ENCODE measurements at places on chromosomes 5 and 9.
A peak's percentile ranks its signal among the peaks of the same experiment; 100 is the strongest.

- H3K36me3 ChIP-seq: no peaks in the 10 kb centered on the region
- H3K27me3 ChIP-seq: peaks cover 49% of the 10 kb centered on the region
- no peak overlapping the region for H3K27ac ChIP-seq
- peak overlapping the region; percentile 48 for H3K4me3 ChIP-seq
Measured at GRCh38 chr9:36765468-36766341, 193.0 kb downstream of the MELK start.

DNA sequence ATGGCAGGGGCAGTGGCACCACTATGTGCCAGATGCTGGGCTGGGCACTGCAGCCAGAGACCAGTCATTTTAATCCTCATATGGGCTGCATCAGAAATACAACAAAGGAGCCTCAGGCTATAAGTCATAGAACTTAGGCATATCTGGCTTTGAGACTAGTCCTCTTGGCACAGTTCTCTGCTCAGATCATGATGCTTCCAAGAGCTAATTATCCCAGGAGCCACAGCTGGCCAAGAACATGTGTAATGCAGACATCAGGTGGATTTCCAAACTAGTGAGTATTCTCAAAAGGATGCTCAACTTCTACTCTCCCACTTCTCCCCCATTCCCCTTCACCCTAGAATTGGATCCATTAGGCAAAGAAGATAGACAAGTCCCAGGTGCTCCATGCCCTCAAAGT, 562.2 kb upstream of the TRPC7 start:
- H3K4me3 ChIP-seq: no peak overlapping the region
- no peak for DNase-seq
- H3K27ac ChIP-seq: no peak overlapping the region
- H3K36me3 ChIP-seq: no peaks in the 10 kb centered on the region

DNA sequence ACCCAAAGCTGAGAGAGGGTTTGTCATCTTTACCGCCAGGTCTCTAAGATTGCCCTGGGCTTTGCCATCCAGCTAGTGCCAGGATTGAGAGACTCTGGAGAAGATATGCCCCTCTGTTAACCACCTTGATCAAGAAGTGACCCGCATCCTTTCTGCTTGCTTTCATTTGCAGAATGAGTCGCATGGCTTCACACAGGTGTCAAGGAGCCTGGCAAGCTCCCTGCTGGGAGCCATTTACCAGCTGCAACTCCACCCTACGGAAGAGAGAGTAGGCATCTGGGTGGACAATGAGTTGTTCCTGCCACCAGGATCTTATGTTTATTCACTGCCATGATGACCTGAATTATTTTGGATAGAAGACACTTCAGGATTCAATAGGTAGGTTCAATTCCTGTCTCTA, 43.0 kb downstream of the HSD17B3 start:
- H3K4me3 ChIP-seq: no peak overlapping the region
- DNase-seq: no peak
- no peak overlapping the region for H3K27ac ChIP-seq

GRCh38 chr5:154712518-154713437, 42.4 kb upstream of the LARP1 start:
- H3K4me1 ChIP-seq: no peaks in the 10 kb centered on the region
- peak; percentile 41 for DNase-seq
- no peaks in the 10 kb centered on the region for H3K36me3 ChIP-seq
- peak overlapping the region; percentile 79 for H3K27ac ChIP-seq

GRCh38 chr5:40137223-40137622, 542.5 kb upstream of the PTGER4 start:
- H3K4me1 ChIP-seq: no peaks in the 10 kb centered on the region
- no peak overlapping the region for H3K27ac ChIP-seq
- no peak for DNase-seq
- H3K4me3 ChIP-seq: no peak overlapping the region
- H3K36me3 ChIP-seq: no peaks in the 10 kb centered on the region

DNA sequence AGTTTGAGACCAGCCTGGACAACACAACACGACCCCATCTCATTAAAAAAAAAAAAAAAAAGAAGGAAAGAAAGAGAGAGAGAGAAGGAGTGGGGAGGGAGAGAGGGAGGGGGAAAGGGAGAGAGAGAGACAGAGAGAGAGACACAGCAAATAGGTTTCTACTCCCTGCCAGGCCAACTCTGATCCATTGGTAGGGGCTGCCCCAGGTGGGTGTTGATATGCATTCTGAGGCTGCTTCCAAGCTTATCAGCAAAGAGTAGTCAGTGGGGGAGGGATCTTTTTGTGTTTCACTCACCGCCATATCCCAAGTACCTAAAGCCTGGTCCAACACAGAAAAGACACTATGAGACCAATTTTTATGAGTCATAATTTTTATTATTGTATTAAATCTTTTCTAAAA, 57.0 kb upstream of the SAP30L start:
- H3K4me1 ChIP-seq: no peaks in the 10 kb centered on the region
- no peak for DNase-seq
- no peak overlapping the region for H3K27ac ChIP-seq
- H3K4me3 ChIP-seq: no peak overlapping the region
- H3K36me3 ChIP-seq: no peaks in the 10 kb centered on the region
- H3K27me3 ChIP-seq: no peaks in the 10 kb centered on the region

Data from breast epithelium (tissue), 4 donors.